ENCODE measurements at places on chromosomes 7 and 10.

DNA sequence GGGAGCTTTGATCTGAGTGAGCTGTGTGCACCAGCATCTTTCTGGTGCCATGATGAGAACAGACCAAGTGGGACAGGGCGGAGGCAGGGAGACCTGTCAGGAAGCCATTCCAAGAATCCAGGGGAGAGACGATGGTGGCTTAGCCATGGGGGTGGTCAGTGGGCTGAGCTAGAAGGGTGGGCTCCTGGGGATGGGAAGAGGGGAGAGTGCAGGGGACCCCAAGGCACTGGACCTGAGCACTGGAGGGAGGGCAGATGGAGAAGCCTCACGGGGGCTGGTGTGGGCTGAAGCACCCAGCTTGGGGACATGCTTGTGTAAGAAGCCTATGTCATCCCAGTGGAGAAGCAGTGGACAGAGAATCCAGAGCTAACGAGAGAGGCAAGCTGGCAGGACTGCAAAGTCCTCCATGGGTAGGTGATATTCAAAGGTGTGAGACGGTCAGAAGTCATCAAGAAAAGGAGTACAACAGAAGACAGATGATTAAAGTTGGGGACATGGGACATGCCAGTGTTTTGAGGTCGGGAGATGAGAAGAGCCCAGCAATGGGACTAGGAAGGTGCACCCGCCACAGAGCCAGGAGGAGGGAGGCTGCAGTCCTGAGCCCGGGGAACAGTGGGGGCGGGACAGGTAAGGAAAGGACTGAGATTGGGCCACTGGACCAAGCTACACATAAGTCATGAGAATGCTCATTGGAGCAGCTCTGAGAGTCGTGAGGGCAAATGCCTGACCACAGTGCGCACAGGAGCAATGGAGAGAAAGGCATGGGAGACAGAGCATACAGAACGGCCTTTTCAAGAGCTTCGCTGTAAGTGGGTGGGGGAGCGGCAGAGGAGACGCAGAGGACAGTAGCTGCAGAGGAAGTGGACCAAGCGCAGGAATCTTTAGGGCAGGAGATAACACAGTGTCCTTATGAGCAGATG, 72.0 kb downstream of the GRID1 start:
- DNase-seq: no peak

DNA sequence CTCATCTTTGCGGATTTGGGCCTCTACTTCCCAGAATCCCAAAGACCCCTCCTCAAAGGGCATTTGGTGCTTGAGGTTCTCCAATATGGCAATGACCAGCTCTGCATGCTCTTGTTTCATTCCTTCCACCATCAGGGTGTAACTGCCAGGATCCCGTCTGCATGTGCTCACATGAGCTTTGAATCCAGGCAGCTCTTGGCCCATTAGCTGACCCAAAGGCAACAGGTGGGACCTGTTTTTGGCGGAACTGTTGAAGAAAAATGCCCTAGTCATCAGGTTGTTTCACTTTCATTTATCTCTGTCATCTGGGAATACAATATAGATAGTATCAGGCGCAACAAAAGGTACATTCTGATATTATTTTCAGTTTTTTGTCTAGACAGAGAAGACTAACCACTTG, 159.1 kb upstream of the TCF7L2 start:
- DNase-seq: no peak

GRCh38 chr10:79137826-79138225, 69.1 kb downstream of the ZMIZ1 start:
- no peak for DNase-seq

GRCh38 chr10:105925045-105925785, 1239.3 kb downstream of the SORCS1 start:
- DNase-seq: no peak

DNA sequence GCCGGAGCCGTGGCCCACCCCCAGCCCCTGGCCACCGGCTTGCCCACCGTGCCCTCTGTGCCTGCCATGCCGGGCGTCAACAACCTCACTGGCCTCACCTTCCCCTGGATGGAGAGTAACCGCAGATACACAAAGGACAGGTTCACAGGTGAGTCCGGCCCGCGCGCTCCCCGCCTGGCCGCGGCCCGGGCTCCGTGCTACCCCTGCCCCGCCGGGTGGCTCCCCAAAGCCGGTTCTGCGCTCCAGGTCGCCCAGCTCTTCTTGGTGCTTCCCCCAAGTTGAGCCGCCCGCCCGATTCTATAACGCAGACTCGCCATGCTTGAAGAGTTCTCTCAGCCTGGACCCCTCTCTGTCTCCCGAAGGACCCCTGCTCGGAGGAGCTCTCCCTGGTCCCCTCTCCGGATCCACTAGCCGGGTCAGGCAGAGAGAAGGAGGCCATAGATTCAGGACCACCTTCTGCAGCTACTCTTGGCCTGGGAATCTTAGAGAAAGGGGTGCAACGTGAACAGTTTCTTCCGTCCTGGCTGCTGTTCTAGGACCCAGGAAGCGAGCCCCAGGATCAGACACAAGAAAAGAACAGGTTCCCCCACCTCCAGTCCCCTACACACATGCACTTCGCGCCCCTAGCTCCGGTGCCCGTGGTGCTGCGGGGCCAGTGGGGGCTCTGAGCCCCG, 999 bp downstream of the TLX1 start:
- DNase-seq: no peak

- DNase-seq: no peak
Observed at GRCh38 chr7:93636276-93636675, 61.8 kb upstream of the CALCR start.

DNA sequence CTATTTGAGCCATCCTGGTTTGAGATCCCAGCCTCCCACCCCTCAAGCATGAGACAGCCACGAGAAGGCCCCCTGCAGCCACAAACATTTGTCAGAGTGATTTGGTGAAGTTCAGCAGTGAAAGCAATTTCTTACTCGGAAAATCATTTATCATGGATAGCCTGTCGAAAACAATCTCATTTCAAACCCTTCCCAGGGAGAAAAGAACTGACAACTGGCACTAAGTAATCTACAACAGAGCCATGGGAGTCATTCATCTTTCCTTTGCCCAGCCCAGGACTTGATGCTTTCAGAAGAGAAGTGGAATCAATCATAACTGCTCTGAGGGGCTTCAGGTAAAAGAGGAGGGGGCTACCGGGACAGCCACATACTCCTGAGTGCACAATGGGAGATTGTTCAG, 411.2 kb downstream of the KCNMA1 start:
- DNase-seq: no peak
